ENCODE measurements at places on chromosomes 11 and 22.

- DNase-seq, result no peak
Measured at GRCh38 chr11:82507288-82507687, 226.4 kb downstream of the FAM181B start.

- no peak for DNase-seq
Measured at GRCh38 chr11:44637487-44637886, 72.0 kb downstream of the CD82 start.

- DNase-seq, result no peak
Measured at GRCh38 chr22:24134090-24134846, 47.0 kb upstream of the SUSD2 start.

DNA sequence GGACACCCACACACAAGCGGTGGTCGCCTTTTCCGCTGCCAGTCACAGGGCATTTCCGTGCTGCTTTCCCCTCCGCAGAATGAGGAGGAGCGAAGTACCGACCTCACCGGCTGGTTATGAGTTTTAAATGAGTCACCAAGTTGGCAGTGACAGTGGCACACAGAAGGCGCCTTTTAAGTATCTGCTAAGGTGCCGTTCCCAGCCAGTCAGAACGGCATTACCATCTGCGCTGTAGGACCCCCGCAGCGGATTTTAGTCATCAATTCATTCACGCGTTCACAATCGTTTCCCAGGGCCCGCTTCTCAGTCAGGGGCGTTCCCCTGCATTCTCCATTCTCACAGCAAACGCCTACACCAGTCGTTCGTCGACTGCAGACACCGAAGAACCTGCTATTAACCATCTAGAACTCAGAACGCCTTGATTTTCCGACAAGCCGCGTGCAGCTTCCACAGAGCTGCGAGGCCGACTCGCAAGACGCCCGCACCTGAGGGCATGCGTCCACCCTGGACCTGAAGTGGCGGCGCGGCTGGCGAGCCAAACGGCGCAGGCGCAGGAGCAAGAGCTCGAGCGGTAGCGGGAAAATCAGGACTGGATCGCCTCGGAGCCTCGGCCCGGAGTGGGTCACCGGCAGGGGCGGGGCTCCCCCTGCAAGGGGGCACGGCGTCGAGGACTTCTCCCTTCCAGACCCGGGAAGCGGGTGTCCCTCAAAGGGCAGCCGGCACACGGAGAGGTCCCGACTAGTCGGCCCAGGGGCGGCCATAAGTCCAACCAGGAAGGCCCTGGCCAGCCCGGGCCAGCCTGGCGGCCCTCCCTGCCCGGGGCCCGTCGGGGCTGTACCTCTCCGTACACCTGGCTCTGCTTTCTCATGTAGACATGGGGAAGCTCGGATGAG is 642 bp downstream of the CYP2R1 start:
- DNase-seq, result peak; percentile 88

DNA sequence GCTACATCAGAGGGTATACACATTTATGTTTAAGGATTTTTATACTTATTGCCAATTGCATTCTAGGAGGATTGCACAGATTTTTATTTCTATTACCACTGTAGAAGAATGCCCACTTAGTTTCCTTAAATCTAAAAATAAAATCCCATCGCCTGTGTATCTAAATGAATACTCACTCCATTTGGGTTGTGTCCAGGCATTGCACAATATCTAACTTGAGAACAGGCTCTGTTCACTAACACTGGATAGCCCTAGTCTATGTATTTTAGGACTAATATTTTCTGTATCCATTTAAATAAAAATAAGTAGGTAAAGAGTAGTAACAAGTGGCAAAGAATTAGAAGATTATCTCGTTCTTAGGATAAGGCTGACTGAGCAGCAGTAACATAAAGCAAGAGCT is 4.1 kb downstream of the C11orf52 start:
- DNase-seq, result no peak

DNA sequence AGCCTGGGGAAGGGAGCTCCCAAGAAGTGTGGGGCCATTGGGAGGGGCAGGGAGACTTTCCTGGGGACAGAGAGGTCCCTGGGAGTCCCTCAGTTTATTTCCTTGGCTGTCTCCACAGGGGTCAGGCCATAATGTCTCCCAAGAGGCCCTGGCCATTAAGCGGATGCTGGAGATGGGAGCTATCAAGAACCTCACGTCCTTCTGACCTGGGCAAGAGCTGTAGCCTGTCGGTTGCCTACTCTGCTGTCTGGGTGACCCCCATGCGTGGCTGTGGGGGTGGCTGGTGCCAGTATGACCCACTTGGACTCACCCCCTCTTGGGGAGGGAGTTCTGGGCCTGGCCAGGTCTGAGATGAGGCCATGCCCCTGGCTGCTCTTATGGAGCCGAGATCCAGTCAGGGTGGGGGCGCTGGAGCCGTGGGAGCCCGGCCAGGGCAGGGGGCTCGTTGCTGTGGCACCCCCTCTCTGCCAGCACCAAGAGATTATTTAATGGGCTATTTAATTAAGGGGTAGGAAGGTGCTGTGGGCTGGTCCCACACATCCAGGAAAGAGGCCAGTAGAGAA is 58.4 kb downstream of the ST3GAL4 start:
- DNase-seq, result no peak

- DNase-seq, result no peak
Measured at GRCh38 chr22:17739196-17739975, 34.9 kb downstream of the BID start.

DNA sequence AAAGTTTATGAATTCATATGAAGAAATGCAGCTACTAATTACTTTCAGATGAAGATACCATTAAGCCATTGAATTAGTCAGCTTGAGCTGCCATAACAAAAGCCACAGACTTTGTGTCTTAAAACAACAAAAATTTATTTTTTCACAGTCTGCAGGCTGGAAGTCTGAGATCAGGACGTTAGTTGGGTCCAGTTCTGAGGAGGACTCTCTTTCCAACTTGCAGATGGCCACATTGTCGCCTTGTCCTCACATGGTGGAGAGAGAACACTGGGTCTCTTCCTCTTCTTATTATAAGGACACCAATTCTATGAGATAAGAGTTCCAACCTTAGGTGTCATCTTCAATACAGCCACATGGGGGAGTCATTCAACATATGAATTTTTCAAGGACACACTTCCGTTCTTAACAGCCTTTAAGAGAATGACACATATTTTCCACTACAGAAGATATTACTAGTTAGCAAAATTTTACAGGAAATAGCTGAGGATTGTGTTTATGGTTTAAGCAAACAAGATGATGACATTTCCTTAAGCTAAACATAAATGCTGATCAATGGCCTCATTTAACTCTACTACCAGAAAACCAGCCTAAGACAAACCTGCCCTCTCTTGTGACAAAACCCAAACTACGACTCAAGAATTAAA is 56.0 kb downstream of the DCUN1D5 start:
- peak; percentile 91 for DNase-seq

- DNase-seq, result no peak
Measured at GRCh38 chr22:40363059-40363458, 7.3 kb upstream of the SGSM3 start.

GRCh38 chr11:30788849-30789248 is 202.7 kb upstream of the MPPED2 start:
- DNase-seq, result no peak

DNA sequence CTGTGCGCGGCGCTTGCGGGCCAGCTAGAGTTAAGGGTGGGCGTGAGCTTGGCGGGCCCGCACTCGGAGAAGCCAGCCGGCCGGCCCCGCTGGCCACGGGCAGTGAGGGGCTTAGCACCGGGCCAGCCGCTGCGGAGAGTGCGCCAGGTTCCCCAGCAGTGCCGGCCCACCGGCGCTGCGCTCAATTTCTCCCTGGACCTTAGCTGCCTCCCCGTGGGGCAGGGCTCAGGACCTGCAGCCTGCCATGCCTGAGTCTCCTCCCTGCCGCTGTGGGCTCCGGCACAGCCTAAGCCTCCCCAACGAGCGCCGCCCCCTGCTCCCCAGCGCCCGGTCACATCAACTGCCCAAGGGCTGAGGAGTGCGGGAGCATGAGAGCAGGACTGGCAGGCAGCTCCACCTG is 5.2 kb upstream of the PES1 start:
- no peak for DNase-seq

- no peak for DNase-seq
Measured at GRCh38 chr11:68818181-68818580, 23.5 kb downstream of the CPT1A start.

GRCh38 chr11:1224491-1225385 is 1.9 kb downstream of the MUC5B start:
- DNase-seq, result no peak

DNA sequence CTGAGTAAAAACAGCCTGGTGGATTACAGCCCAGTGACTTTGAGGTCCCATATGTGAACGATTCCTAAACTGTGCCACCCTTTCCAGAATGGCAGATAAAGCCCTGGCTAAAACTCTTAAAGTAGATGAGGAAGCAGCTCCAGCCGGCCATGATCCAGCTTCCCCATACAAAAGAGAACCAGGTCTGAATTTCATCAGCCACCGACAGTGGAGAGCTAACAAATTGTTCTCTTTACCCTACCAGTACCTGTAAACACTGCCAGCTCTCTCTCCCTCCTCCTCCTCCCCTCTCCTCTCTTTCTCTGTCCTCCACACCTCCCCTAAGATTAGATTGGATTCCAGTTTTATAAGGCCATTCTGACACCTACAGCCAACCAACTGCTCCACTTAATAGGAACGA is 176.9 kb downstream of the DSCAML1 start:
- no peak for DNase-seq

DNA sequence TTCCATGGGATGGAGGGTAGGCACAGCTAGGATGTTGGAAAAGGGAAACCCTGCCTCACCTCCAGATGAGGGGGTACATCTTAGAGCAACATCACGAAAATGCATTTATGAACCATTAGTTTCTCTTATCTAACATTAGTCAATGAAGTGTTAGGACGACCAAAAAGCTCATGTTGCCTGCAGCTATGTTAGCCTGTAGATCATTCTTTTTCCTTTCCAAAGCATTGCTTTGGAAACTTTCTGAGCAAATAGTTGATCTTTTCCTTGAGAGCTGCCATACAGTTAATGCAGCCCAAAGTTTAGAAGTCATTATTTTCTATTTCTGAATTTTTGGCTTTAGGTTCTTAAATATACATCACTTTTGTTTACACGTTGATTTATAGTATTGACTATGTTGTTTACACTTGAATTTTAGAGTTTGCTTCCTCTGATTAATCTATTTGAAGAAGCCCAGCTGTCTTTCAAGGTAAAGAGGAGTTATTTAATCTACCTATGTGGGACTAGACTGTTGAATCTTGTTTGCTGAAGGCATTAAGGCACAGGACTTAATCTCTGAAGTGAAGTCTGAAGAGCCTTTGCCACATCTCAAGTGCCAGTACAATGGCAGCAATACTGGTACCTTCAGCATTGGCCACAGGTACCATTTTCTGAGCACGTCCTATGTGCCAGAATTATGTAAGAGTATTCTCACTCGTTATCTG is 11.0 kb downstream of the POU2AF3 start:
- no peak for DNase-seq

- DNase-seq, result no peak
Measured at GRCh38 chr11:10857459-10857708, 469 bp downstream of the ZBED5 start.

- peak; percentile 69 for DNase-seq
Measured at GRCh38 chr22:42820045-42820763, 36.9 kb downstream of the ARFGAP3 start.

- DNase-seq, result no peak
Measured at GRCh38 chr11:5420993-5421392, 918 bp upstream of the OR51Q1 start.

DNA sequence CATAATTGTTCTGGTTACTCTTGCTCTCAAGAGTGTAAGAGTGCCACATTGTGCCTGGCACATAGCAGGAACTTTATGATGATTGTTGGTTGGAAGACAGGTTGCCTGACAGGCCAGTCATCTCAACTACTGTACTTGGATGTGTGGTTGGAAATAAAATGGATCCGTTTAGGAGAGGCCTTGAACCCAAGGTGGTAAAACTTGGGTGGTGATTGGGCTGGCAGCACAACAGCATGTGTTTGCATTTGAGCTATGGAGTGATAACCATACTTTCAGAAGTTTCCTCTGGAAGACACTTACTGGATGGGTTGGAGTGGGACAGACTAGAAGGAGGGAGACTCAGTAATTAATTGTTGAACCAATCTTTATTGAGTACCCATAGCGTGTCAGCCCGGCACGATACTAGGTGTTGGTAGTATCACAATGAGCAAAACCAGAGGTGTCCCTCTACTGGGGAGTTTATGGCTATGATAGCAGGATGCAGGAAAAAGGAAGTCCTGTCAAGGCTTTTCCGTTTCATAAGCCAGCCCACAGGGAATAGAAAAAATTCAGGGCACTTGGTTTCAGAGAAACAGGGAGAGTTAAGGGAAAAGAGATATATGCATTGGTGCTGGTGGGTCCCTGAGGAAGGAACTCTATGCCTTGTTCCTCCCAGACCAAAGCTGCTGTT is 3.1 kb upstream of the TMEM109 start:
- DNase-seq, result no peak

GRCh38 chr11:120306519-120307242 is 18.4 kb upstream of the TLCD5 start:
- DNase-seq, result no peak

- DNase-seq, result no peak
Measured at GRCh38 chr22:48531761-48532435, 1295.8 kb downstream of the BRD1 start.

- no peak for DNase-seq
Measured at GRCh38 chr11:134749040-134749839, 337.2 kb upstream of the B3GAT1 start.

DNA sequence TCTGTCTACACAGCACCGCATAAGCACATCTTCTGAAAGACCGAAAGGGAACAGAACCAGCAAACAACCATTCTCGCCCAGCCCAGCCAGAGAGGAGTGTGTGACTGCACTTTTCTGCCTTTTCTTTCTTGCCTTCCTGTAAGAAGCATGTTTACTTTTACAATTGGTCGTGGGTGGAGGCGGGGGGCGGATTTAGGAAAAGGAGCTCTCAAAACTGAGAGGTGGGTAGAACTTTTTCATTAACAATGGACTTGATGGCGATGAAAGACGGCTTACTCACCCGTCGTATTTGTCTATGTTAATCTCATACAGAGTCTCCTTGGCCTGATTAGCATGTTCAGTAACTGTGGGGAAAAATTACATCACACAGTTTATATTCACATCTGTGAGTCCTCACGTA is 27.2 kb downstream of the CERK start:
- DNase-seq, result no peak

- DNase-seq, result no peak
Measured at GRCh38 chr11:9170450-9170849, 79.1 kb upstream of the SCUBE2 start.

- peak; percentile 38 for DNase-seq
Measured at GRCh38 chr11:116930177-116930576, 92.8 kb upstream of the APOA1 start.

GRCh38 chr11:65078786-65079342 is 5.0 kb downstream of the CDCA5 start:
- no peak for DNase-seq

- DNase-seq, result no peak
Measured at GRCh38 chr11:17459236-17459896, 17.3 kb downstream of the ABCC8 start.
